ENCODE measurements at places on chromosomes 16 and 17.

DNA sequence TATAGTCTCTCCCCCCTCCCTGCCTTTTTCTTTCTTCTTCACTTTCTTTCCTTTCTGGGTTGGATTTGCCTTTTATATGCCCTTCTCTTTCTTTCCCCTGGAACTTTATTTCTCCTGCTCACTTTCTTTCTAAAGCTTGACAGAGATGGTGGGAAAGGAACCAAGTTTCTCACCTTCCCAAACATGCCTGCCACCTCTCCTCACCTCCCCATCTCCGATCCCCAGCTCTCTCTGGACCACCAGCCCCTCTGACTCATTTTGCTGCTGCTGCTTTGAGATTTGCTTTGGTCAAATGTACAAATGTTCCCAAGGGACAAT, 6.7 kb upstream of the LHX1 start:
- DNase-seq: no peak

- DNase-seq: no peak
These were observed 51.3 kb downstream of the NKD1 start for GRCh38 chr16:50599494-50599893.

DNA sequence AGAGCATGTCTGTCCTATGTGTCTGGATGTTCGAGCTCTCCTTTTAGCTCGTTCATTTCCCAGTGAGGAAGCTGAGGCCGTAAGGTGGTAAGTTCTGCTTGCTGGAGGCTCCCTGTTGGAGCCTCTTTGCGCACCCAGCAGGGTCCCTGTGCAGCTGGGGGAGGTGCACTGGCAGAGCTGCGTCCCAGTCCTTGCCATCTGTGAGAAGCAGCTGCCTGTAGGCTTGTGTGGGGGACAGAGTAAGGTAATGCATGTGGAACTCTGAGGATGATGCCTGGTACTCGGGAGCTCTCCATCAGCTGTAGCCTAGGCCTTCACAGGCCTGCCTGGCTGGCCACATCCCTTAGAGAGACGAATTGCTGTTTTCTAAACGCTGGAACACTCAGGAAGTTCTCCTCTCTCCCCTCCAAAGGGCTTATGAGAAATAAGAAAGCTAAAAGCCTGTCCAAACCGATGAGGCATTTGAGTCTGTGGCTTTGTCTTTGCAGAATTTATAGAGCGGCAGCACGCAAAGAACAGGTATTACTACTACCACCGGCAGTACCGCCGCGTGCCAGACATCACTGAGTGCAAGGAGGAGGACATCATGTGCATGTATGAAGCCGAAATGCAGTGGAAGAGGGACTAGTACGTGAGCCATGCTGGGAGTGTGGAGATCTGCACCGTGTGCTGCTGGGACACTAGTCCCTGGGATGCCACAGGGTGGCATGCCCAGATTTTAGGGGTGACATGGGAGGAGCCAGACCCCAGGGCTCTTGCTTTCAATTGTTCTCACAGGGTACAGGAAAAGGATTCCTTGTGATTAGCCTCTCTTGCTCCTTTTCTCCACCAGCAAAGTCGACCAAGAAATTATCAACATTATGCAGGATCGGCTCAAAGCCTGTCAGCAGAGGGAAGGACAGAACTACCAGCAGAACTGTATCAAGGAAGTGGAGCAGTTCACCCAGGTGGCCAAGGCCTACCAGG, 1.6 kb downstream of the NDUFB10 start:
- no peak for DNase-seq

- DNase-seq: no peak
These were observed 89.3 kb upstream of the HNF1B start for GRCh38 chr17:37834168-37834567.

DNA sequence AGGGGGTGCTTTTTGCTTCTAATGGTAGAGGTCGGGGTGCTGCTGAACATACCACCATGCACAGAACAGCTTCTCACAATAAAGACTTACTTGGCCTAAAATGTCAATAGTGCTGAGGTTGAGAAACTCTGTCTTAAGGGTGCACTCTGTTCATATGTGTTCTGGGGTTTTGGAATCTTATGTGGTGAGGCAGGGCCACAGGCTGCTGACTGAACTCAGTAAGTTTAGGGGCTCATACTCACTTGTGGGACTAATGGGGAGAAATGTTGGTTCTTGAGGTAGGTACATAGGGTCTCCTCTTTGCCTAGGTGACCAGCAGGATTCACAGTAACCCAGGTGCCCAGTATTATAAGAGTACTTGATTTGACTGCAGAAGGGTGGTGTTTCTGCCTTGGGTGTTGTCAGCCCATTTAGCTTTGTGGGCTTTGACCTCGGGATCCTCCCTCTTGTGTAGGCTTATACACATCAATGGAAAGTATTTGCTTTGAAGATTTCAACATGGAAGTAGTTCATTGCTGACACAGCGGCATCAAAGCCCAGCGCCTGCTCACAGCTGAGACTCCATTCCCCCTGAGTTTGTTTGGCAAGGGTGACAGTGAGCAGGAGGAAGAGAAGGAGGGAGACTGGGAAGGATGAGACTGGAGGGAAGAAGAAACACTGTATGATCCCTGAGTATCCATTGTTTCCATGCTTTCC, 17.2 kb downstream of the SLC7A6 start:
- no peak for DNase-seq

GRCh38 chr17:49051269-49051668, 54.1 kb downstream of the IGF2BP1 start:
- no peak for DNase-seq

DNA sequence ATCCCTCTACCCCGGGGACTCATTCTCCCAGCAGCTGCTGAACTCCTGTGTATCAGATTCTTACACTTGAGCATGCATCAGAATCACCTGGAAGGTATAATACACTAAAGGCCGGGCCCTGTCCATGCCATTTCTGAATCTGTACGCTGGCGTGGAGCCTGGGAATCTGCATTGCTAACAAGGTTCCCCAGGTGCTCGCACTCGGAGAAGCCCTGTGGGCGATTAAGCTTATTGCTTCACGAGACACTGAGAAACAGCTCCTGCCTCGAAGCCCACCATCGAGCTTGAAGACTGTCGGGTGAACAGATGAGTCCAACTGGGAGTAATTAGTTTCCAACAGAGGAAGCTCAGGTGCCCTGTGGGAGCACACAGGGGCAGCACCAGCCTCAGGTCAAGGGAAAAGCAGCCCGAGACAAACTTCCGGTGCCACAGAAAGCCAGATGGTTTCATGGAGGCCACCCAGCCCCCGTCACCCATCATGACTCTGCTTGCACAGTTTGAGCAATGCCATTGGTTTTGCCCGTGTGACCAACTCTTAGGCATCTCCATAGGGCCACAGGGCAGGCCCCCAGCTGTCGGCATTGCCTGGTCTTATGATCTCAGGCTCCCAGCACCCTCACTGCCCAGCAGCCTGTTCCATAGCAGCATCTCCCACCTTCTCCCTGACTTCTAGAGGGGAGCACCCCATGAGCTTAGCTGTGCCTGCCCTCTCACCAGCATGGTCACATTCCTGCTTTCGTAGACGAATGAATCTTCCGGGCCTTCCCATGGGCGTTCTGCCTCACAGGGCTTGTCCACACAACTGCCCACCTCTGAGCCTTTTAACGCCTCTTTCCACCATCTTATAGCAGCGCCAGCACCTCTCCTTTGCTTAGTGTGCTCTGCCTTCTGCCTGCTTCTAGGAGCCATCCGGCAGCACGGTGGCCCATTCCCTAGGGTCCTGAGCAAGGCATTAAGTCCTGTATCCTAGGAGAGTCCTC, 10.9 kb downstream of the CTRB2 start:
- DNase-seq: no peak

DNA sequence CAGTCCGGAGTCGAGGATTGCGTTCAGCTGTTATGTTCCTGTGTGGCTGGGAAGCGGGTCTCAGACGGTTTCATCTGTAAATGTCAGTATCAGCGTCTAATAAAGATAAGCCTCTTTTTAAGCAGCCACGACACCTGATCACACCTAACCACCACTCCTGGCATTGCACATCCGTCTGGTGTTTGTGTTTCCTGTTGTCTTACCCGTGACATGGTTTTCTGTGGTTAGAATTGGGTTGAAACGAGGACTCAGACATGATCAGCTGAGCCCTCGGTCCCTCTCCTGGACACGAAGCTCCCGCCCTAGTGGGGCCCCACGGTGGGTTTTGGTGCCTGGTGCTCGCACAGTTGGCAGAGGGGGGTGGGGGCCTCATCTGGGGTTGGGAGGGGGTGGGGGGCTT, 18.3 kb downstream of the CPNE7 start:
- DNase-seq: no peak

DNA sequence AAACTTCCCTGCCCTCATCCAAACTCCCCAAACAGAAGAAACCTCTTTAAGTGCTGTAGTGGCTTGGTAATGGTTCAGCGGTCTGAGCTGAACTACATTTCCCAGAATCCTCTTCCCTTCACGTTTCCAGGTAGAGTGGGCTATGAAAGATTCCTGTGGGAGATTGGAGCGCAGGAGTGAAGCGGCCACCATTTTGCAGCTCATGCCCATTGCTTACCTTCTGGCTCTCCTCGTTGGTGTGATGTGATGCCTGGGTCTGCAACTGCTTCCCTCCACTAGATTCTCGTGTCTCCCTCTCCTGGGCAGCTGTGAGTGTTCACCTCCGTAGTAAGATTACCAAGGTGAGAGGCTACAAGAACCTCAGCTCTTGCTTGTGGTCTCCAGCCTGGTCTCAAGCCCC, 82.1 kb downstream of the GPR139 start:
- DNase-seq: no peak

DNA sequence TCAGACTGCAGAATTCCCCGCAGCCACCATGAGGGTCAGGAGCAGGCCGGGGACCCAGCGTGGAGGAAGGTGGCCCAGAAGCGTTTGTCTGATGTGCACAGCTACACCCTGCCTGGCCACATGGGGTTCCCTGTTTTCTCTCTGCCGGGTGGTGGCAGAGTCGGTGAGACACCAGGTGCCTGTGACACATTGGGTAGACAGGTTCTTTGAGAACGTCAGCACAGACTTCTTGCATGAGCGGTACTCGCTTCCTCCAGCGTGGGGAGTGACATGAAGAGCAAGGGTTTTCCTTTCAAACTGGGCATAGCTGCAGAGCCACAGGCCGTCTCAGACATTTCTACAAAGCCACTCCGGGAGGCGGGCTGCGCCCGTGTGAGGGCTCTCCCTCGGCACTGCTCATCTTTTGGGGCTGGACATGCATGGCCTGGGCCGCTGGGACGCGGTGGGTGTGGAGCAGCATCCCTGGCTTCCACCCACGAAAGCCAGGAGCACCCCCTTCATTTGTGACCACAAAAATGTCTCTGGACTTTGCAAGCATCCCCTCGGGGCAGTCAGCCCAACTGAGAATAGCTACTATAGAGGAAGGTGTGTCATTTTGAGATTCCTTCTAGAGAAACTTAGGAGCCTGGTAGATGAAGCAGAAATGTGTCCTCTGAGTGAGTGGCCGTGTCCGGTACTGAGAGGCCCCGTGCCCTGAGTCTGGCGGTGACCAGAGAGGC, 26.0 kb downstream of the NME3 start:
- DNase-seq: no peak

DNA sequence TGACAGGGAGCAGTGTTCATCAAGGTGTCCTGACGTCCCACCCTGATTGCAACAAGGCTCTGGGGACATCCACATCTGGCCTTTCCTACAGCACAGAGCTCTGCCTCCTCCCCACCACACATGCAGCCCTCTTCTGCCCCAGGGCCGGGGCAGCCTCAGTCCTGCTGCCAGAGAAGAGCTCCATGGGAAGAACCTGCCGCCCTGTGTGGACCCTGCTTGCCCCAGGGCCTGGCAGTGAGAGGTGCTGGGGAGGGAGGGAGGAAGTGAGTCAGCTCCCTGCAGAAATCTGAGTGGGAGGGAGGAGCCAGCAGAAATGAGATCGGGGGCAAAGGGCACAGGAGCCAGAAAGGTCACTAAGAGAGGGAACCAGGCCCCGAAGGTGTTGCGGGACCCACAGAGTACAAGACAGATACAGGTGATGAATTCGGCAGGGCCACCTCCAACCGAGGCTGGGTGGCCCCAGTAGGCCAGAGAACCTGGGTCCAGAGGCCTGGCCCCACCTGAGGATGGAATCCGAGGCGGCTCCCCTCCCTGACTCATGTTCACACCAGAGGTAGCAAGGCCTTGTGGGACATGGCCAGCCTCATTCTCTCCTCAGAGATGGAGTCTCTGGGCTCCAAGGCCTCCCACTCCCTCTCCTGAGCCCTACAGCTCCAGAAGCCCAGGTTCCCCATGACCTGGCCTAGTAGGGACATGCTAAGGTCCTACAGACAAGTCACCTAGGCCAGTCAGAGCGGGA, 24.8 kb downstream of the MYO18A start:
- DNase-seq: no peak

DNA sequence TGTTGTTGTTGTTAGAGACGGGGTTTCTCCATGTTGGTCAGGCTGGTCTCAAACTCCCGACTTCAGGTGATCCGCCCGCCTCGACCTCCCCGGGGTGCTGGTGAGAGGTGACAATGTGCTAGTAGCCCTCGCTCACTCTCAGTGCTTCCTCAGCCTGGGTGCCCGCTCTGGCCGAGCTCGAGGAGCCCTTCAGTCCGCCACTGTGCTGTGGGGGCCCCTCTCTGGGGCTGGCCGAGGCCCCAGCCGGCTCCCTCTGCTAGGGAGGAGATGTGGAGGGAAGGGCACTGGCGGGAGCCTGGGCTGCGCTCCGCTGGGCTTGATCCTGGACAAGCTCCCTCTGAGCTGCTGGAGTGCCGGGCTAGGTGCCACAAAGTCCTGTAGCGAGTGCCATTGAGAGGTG, 21.7 kb upstream of the RBL2 start:
- no peak for DNase-seq

DNA sequence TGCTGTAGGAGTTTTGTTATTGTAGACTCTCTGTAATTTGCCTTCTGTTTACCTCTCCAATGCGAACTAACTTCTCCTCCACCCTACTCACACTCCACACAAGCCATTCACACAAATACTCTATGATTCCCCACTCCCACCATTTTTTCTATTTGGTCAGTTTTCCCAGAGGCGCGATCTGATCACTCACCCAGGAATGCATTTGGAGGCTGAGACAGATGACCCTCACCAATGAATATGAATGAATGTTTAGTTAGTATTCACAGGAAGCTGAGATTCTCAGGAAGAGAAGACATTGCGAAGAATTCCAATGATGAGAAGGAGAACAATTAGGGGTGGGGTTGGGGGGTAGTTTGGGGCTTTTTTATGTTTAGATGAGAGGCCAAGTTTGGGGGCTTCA, 10.5 kb upstream of the ANKFN1 start:
- no peak for DNase-seq

DNA sequence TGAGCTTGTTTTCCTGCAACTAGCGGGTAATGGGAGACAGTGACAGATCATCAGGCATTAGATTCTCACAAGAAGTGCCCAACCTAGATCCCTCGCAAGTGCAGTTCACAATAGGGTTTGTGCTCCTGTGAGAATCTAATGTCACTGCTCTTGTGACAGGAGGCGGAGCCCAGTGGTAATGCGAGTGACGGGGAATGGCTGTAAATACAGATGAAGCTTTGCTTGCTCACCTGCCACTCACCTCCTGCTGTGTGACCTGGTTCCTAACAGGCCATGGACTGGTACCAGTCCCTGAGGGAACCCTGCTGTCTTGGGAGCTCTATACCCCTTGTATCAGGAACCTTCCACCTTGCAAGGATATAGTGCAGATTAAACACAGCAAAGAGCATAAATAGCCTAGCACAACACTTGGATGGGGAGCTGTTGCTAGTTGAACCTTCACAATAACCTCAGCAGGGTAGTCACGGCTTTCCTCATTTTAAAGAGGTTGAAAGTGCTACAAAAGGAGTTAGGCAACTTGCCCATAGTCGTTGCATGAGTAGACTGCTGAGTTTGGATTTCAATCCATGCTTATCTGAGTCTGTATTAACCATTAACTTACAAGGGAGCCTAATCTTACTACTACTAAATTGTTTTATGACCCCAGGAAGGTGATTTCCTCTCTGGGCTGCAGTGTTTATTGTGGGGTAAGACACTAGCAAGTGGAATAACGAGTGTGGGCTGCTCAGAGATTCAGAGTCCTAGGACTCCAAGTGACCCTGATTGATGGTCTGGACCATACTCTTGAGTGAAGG, 156.6 kb upstream of the ZFHX3 start:
- no peak for DNase-seq
